ENCODE measurements at places on chromosomes 2 and 18. TPM values are rescaled to one million over a fixed set of nuclear protein-coding genes. Genes with fewer than 3 reads are reported as not detected.

- DNase-seq, result no peak
Measured at GRCh38 chr2:156346731-156347130, 14.2 kb upstream of the NR4A2 start.

OTOS gene
- not detected for total RNA-seq

LOXHD1 gene
- total RNA-seq, result not detected

GRCh38 chr2:20129331-20130159 is 78.1 kb upstream of the LAPTM4A start:
- DNase-seq, result no peak

ALPP gene
- not detected for total RNA-seq

DNA sequence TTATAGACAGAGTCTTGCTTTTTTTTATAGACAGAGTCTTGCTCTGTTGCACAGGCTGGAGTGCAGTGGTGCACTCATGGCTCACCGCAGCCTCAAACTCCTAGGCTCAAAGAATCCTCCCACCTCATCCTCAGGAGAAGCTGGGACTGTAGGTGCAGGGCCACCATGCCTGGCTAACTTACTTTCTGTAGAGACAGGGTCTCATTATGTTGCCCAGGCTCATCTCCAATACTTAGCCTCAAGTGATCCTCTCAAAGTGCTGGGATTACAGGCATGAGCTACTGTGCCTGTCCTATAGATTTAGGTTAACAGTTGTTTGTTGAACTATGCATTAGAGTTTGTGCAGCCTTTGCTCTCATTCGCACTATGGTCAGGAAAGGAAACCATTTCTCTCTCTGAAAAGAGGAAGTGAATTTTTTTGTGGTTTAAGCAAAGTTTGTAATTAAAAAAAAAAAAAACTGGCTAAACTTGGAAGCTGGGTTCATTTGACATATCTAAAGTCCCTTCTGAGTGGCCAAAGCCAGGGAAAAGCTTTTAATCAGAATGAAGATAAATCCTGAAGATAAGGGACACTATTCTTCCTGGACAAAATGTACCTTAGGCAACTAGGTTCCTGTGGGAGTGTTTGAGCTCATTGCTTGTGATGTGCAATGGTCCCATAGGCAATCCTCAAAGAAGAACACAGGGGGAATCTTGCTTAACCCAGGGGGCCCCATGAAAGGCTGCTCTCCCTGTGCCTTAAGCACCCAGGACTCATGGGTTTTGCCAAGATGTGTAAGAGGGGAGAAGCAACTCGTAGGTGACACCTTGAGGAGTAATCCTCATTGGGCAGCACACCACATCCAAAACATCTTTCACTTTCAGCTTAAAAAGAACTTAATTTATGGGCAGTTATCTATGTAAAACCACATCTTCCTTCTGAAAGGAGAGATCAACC is 201.7 kb downstream of the MREG start:
- DNase-seq, result no peak

- DNase-seq, result no peak
Measured at GRCh38 chr18:54280220-54280569, 10.9 kb downstream of the POLI start.

RUFY4 gene
- total RNA-seq, result not detected

DNA sequence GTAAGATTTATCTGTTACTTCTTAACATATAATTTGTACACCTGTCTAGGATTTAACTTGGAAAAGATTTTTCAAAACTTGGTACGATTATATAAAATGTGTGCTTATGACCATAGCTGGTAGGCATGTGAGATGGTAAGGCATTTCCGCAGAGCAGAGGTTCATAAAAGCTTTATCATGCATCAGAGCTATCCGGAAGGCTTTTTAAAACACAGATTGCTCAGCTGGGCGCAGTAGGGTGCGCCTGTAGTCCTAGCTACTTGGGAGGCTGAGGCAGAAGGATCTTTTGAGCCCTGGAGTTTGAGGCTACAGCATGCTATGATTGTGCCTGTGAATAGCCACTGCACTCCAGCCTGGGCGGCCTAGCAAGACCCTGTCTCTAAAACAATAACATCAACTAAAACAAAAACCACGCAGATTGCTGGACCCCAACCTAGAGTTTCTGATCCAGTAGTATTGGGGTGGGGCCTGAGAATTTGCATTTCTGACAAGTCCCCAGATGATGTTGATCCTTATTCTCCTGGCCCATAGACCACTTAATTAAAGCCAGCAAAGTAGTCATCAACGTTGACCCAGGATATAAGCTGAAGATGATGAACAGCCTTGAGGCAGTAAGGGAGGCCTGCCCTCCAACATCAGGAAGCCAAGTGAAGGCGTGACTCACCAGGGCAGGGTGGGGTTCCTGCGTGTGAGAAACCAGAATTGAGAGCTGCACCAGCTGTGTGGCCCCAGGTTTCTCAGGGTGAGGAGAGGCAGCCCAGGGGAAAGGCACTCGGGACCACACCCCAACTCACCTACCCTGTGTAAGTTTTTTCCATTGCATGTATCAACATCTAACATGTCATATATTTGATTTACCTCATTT is 21.6 kb upstream of the SLC20A1 start:
- no peak for DNase-seq

GALR1 gene
- total RNA-seq, result not detected

GRCh38 chr2:136920652-136921333 is 155.4 kb downstream of the THSD7B start:
- DNase-seq, result no peak

- DNase-seq, result no peak
Measured at GRCh38 chr2:235979753-235980435, 188.3 kb downstream of the GBX2 start.

- DNase-seq, result no peak
Measured at GRCh38 chr18:13382954-13383827, 164.6 kb downstream of the LDLRAD4 start.

ANKRD30BL gene
- not detected for total RNA-seq
